ENCODE measurements at places on chromosomes 12 and 14. TPM values are rescaled to one million over a fixed set of nuclear protein-coding genes. Genes with fewer than 3 reads are reported as not detected.

The C12orf50 gene
- total RNA-seq, result not detected

The PGF gene
- 0.92 TPM for total RNA-seq

The PLBD1 gene
- 0.37 TPM for total RNA-seq

The SYNE3 gene
- total RNA-seq, result 4.0 TPM

The EPYC gene
- total RNA-seq, result not detected

The RIPK3 gene
- not detected for total RNA-seq

The KRT3 gene
- total RNA-seq, result not detected

The LBHD2 gene
- not detected for total RNA-seq

The MMP19 gene
- total RNA-seq, result not detected

The JPH4 gene
- not detected for total RNA-seq

The TAS2R30 gene
- total RNA-seq, result 1.4 TPM

The SPIC gene
- total RNA-seq, result not detected

The HCAR3 gene
- 0.05 TPM for total RNA-seq

The PSMD9 gene
- total RNA-seq, result 75.7 TPM

The NANOG gene
- total RNA-seq, result not detected

The CELA1 gene
- not detected for total RNA-seq

The ITGB7 gene
- total RNA-seq, result not detected

The TUNAR gene
- total RNA-seq, result not detected

The SERPINA9 gene
- total RNA-seq, result not detected

The IGF1 gene
- total RNA-seq, result not detected

The ACRBP gene
- total RNA-seq, result not detected

The CPNE8 gene
- total RNA-seq, result 47.3 TPM

The NR4A1 gene
- total RNA-seq, result 92.3 TPM

The CLBA1 gene
- 9.1 TPM for total RNA-seq

The VRTN gene
- not detected for total RNA-seq

The LIN52 gene
- 8.1 TPM for total RNA-seq

The KRT80 gene
- total RNA-seq, result 36.0 TPM

The ANO4 gene
- not detected for total RNA-seq

The KRT85 gene
- total RNA-seq, result not detected
